ENCODE measurements at places on chromosomes 3 and 15. TPM values are rescaled to one million over a fixed set of nuclear protein-coding genes. Genes with fewer than 3 reads are reported as not detected.

Gene GNAT1
- total RNA-seq, result not detected

Gene ERICH6
- 0.18 TPM for total RNA-seq

Gene SLC27A2
- not detected for total RNA-seq

Gene SLC24A5
- total RNA-seq, result not detected

Gene MED12L
- 6.9 TPM for total RNA-seq

Gene ARNT2
- total RNA-seq, result 4.4 TPM

Gene TUSC7
- not detected for total RNA-seq

Gene REC114
- total RNA-seq, result 2.3 TPM

Gene MANF
- 55.6 TPM for total RNA-seq

Gene PPP1R2
- total RNA-seq, result 127 TPM

Gene RBMS3
- 17.5 TPM for total RNA-seq

Gene ZKSCAN7
- total RNA-seq, result 27.4 TPM

Gene RLBP1
- not detected for total RNA-seq

Gene ISLR2
- 0.14 TPM for total RNA-seq
